Right kidney (tissue), 9 donors: ENCODE measurements at places on chromosomes 12 and 14.

DNA sequence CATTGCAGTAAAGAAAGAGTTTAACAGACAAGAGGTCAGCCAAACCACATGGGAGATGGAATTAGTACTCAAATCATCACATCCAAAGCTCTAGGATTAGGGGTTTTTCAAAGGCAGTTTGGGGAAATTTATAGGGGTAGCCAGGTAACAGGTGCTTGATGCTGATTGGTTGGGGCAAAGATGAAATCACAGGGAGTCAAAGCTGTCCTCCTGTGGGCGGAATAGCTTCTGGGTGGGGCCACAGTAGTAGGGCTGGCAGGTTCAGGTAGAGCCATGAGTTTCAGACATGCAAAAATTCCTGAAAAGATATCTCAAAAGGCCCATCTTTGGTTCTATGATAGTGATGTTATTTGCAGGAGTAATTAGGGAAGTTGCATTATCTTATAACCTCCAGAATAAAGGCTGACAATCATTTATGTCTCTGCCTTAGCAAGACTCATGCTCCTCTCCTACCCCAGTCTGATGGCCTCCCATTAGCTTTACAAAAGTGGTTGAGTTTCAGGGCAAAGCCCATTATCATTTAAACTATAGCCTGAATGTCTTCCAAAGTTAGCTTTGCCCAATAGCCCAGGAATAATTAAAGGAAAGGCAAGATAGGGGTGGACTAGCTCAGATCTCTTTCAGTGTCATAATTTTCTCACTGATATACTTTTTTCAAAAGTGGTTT is 42.1 kb upstream of the CNTN1 start:
- DNase-seq = no peak

- no peak for DNase-seq
Measured at GRCh38 chr14:69107407-69108003, 45.4 kb downstream of the DCAF5 start.

DNA sequence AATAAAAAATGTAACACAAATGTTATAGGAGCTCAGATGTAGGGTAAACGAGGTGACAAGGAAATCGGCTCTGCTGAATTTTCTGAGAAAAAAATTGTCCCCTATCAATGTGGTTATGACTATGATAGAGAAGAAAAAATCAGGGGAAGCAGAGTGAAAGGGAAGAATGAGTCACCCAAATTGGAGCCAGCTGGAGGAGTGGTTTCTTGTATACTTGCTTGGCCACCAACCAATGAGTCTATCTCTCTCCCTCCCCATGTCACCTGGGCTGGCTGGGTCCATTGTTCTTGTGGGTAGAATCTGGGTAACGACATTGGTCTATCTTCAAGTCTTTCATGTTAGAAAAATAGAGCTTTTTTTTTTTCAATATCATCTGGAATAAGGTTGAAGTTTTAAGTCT is 196.6 kb upstream of the FLRT2 start:
- DNase-seq = no peak

GRCh38 chr12:111887926-111888745 is 46.1 kb downstream of the MAPKAPK5 start:
- no peak for DNase-seq

- no peak for DNase-seq
Measured at GRCh38 chr12:3042394-3042793, 34.8 kb upstream of the TSPAN9 start.

DNA sequence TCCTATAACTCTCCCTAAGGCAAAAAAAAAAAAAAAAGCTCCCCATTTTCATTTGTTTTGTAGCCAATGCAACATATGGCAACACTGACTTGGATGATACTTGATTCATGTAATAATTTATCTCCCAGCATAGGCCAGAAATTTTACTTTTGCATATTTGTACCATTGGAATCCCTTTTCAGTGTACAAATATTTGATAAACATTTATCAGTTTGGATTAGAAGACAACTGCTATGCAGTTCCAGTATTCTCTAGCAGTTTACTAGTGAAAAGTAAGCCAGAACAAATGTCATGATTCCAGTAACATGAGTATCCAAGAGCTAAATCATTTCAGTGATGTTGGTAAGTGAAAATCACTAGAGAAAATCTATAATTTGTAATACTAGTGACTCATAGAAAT is 392.3 kb downstream of the CCER1 start:
- DNase-seq = no peak

- DNase-seq = no peak
Measured at GRCh38 chr12:58529897-58530741, 390.2 kb downstream of the LRIG3 start.

DNA sequence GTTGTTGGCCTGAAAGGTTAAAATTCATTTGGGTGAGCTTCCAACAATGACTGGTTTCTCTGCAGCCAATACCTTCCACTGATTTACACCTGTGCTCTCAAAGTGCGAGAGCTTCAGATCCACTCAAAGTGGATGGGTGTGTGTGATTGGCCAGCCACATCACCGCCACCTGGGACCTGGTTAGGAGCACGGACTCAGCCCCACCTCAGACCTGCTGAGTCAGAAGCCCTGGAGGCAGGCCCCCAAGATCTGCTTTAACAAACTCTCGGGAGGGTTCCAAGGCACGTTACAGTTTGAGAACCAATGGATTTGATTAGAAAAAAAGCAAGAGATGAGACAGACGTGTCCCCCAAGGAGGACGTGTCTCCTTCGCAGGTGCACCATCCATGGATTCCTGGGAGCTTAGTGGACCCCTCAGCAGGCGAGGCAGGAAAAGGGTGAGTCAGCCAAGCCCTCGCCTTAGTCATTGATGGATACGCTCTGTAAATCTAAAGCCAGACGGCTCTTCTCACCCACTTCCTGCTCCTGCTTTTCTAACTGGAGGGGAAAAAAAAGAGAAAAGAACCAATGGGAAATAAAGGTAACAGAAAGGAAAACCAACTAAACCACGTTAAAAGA is 24.5 kb downstream of the FZD10 start:
- DNase-seq = no peak

DNA sequence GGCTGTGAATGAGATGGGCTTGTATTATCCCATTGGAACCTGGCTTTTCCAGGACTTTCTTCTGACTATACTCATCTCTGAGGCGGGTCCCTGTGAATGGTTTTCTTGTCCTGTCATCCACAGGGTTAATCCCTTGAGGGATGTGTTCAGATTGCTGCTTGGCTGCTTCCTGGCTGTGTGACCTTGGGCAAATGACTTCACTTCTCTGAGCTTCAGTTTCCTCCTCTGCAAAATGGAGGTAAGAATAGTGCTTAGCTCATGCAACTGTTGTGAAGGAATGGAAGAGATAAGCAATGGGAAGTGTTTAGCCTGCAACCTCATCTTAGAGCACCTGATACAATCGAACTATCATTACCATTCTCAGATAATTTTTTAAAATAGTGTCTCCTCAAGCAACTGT is 32.1 kb upstream of the PPP1CC start:
- no peak for DNase-seq

DNA sequence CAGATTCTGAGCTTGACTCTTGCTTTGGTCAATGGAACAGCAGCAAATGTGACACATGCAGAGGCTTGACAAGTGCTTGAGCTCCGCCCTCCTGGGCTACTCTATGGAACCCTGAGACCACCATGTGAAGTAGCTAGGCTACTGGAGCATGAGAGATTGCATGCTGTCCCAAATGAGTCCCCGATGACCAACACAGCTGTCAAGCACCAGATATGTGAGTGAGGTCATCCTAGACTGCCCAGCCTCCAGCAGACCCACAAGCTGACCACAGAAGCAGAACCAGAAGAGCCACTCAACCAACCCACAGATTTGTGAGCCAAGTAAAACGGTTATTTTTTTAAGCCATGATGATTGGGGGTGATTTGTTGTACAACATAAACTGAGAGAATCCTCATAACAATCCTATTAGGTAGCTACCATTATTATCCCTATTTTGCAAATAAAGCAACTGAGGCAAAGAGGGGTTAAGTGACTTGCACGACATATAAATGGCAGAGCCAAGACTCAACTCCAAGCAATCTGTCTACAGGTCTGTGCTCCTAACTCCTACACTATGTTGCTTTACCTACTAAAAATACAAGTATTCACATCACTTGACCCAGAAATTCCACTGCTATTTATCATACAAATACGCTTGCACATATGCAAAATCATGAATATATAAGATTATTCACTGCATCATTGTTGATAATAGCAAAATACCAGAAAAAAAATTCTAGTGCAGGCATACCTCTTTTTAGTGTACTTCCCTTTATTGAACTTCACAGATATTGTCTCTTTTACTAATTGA is 136.2 kb downstream of the NDUFA12 start:
- no peak for DNase-seq

- no peak for DNase-seq
Measured at GRCh38 chr12:3379079-3379478, 111.9 kb upstream of the PRMT8 start.

DNA sequence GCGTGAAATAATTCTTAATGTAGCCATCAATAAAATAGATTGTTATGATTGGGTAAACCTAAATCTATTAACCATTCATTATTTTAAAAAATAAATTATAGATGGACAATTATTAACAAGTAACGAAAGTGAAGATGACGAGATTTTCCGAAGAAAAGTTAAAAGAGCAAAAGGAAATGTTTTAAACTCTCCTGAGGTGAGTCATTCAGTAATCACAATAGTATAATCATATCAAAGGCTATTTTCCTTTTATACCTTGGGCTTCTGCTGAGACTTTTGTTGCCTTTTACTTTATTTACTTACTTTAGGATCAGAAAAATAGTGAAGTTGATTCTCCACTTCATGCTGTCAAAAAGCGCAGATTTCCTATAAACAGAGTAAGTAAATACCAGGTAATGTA is 45.6 kb downstream of the FANCM start:
- no peak for DNase-seq

- DNase-seq = no peak
Measured at GRCh38 chr14:58849601-58850000, 211.8 kb downstream of the DACT1 start.

GRCh38 chr12:130463818-130464670 is 126.4 kb downstream of the PIWIL1 start:
- DNase-seq = no peak

DNA sequence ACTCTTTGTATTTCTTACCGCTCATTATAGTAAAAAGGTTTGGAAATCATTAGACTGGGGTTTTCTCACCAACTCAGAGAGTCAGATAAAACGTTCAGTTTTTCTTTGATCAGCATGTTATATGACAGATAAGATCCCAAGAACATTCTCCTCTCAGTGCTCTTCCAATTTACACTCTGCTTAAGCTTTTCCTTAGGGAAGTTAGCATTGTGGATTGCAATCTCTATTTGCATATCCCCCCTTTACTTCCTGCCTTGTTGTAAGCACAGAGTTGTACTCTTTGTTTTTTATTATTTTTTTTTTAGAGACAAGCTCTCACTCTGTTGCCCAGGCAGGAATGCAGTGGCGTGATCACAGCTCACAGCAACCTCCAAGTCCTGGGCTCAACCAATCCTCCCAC is 11.4 kb upstream of the CFAP54 start:
- no peak for DNase-seq

DNA sequence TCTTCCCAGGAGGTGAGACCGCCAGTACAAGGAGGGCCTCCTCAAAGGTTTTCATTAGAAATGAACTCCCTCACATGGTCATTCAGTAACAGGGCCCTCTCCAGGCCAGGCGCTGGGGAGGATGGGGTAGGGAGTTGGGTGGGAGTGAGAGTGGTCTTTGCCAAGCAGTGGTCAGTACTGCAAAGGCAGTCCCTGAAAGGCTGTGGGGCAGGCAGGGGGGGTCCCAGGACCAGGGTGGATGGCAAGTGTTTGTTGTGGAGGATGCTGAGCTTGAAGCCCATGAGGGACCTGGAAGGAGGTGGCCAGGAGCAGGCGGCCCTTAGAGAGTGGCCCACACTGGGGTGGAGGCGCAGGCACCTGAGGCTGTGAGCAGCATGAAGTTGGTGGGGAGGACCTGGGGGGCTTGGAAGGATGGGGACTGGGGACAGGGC is 26.1 kb downstream of the CEP170B start:
- no peak for DNase-seq

GRCh38 chr14:75271514-75271913 is 7.1 kb upstream of the FOS start:
- no peak for DNase-seq

GRCh38 chr14:91899806-91900205 is 32.5 kb upstream of the TC2N start:
- no peak for DNase-seq
